Stimulated activated CD8-positive, alpha-beta memory T cell treated with anti-CD3 and anti-CD28 coated beads, Interleukin-4, amount 100 ng/mL, for 1 hour (primary cell): ENCODE measurements at places on chromosomes 4 and X.

- DNase-seq, result no peak
Measured at GRCh38 chrX:126836186-126836585, 16.7 kb downstream of the PRR32 start.

DNA sequence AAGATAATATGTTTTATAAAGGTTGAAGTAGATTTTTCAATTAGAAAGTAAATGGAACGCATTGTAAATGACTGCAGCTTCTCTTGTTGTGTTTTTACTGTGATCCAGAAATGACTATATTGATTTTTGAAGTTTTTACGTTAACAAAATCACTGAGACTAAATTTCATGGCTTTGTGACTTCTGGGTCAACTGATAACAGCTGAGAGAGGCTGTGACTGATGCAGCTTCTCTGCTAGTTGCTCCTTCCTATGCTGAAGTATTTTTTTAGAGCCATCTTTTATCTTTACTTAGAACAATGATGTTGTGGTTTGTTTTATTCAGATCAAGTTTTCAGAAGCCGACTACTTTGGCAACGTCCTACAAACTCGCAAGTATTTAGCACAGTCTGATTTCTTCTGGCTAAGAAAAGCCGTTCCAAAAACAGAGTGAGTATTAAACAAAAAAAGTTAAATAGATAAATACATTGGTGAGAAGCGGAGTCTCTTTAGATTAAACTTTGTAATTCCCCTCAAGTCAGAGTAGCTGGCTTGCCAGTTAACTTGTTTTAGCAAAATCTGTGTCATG, 94.7 kb upstream of the CBLL2 start:
- no peak for DNase-seq

DNA sequence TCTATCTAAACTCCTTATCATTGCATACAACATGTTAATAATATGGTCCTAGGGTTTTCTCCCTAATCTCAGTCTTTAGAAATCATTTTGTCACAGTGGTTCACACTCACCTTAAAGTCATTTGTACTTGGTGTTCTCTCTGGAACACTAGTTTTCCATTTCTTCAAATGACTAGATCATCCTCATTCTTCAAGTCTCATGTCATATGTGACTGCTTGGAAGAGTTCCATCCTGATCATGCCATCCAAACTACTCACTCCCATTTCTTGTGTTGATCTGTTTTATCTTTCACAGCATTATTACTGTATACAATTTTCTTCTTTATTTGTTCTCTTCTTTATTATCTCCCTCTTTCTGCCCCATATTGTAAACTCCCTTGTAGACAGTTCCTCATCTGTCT, 66.5 kb downstream of the HTR2C start:
- no peak for DNase-seq

DNA sequence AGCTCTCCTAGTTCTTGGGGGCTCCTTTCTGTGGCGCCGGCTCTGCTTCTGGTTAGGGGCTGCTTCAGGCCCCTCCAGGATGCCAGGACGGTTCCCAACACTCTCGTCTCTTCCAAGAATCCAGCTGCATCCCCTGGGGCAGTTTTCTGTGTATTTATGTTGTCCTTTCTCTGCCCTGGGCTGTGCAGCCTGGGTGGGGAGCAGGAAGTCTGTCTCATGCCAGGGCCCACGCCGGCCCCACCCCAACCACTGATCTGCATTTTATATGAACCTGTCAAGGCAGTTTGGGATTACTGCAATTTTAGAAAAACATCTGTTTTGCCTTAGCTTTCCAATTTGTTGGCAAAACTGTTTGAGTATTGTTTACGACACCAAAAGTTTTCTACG, 14.6 kb downstream of the CTBP1 start:
- no peak for DNase-seq

DNA sequence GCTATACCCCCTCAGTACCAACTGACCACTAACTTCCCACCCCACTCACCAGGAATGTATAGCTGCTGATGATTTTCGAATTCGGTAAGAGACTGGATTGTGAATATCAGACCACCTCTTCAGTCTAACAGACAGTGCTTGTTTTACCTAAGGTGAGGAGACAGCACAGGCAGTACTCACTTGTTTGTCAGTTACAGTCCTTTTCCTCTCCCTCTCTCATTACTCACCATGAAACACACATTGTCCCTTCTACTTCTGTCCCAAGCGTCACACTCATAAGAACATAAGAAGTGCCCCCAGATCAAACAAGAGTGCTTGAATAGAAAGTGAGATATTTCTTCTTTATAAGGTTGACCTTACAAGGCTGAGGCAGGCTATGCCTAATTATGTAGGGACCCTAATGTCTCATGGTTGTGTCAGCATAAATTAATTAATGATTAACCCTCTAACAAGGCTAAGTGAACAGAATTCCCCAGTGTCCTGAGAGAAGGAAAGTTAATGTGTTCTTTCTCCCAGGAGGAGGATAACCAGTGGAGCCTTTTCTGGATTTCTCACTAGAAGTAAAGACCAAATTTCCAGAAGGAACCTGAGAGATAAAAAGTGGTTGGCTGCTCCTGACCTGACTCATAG, 32.2 kb downstream of the ZCCHC12 start:
- no peak for DNase-seq

GRCh38 chr4:152937336-152938236, 1.5 kb downstream of the FHDC1 start:
- DNase-seq, result no peak

DNA sequence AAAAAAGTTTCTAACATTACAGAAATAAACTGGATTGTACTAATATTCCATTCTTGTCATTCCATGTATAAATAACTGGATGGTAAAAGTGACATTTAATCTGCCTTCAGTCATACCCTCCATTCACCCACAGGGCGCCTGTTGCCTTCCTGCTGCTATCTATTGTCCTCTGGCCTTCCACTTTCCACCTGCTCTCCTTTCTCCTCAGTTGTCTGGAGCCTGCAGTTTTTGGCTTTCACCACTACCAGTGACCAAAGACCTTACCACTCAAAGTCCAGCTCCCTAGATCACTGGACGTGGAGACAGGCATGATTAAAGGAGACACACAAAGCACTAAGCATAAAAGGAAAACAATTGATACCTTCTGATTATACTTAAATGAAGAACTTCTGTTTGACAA, 46.2 kb upstream of the NHS start:
- no peak for DNase-seq

DNA sequence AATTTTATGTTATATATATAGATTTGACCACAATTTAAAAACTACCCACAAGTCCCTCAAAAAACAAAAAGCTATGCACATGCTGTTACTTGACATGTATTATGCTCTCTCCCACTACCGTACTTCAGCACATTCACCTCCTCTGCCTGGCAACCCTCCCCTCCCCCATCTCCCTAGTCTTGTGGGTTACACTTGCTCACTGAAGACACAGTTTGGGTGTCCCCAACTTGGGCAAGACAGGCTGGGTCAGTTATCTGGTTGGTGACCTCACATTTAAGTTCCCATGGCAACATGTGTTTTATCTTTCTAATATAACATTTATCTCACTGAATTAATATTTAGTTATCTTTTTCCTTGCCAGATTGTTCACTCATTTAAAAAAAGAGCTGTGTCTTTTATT, 32.7 kb downstream of the SEC24D start:
- DNase-seq, result no peak

DNA sequence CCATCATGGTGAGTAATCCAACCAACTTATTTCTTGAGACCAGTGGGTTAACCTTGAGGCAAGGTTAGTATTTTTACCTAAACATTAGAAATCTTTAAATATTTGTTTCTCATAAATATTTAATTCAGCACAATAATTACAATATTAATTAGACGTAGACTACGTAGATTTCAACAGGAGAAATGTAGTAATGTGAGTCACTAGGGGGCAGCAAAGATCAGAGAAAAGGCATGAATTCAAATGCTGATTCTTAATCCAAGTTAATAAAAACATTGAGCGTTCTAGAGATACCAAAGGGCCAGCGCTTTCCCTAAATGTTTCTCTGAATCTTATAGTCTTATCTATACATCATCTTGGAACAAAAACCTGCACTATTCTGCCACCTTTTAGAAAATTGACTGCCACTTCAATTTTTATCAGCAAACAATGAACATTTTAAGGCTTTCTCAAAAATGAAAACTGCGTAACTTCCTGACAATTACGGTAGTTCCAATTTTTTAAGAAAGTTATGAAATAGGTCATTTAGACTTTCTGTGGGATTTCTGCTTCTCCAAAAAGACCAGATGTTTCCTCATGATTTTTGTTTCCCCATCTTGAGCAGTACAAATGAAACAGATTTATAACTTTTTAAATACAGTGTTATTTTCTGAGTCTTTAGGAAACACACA, 180.7 kb downstream of the GASK1B start:
- no peak for DNase-seq

GRCh38 chr4:138996090-138996489, 19.5 kb upstream of the NOCT start:
- no peak for DNase-seq

DNA sequence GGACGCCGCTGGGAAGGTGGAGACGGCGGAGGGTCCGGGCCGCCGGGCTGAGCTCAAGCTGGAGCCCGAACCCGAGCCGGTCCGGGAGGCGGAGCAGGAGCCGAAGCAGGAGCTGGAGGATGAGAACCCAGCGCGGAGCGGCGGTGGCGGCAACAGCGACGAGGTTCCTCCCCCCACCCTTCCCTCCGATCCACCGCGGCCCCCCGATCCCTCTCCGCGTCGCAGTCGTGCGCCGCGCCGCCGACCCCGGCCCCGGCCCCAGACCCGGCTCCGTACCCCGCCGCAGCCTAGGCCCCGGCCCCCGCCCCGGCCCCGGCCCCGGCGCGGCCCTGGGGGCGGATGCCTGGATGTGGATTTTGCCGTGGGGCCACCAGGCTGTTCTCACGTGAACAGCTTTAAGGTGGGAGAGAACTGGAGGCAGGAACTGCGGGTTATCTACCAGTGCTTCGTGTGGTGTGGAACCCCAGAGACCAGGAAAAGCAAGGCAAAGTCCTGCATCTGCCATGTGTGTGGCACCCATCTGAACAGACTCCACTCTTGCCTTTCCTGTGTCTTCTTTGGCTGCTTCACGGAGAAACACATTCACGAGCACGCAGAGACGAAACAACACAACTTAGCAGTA, 483 bp downstream of the USP27X start:
- DNase-seq, result no peak

- DNase-seq, result no peak
Measured at GRCh38 chr4:168998596-168998995, 11.5 kb downstream of the CBR4 start.

GRCh38 chrX:154526901-154527675, 11.1 kb upstream of the FAM3A start:
- DNase-seq, result no peak

GRCh38 chr4:81903212-81903611, 431.5 kb upstream of the RASGEF1B start:
- no peak for DNase-seq

DNA sequence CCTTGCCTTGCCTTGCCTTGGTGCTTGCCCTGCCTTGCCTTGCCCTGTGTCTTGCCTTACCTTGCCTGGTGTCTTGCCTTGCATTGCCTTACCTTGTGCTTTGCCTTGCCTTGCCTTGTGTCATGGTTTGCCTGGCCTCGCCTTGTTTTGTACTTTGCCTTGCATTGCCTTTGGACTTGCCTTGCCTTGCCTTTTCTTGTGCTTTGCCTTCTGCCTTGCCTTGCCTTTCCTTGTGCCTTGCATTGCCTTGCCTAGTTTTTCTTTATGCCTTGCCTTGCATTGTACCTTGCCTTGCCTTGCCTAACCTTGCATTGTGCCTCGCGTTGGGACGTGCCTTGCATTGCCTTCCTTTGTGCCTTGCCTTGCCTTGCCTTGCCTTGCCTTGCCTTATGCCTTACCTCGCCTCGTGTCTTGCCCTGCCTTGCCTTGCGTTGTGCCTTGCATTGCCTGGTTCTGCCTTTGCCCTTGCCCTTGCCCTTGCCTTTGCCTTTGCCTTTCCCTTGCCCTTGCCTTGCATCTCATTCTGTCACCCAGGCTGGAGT, 82.8 kb downstream of the TAB3 start:
- DNase-seq, result no peak

DNA sequence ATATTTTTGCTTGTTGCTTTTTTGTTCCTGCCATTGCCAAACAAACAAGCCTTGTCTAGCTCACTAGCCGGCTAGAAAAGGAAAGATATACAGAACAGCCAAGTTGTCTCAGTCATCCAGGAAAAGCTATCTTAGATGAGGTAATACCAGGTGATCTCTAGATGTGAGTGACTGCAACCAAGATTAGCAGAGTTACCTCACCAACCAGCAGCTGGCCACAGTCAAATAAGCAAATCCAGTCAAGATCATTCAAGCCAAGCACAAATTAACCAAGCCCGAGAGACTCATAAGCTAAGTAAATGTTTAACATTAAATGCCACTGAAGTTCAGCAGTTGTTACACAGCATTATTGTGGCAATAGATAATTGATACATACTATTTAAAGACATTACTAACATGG, 108.6 kb downstream of the CENPC start:
- DNase-seq, result no peak

DNA sequence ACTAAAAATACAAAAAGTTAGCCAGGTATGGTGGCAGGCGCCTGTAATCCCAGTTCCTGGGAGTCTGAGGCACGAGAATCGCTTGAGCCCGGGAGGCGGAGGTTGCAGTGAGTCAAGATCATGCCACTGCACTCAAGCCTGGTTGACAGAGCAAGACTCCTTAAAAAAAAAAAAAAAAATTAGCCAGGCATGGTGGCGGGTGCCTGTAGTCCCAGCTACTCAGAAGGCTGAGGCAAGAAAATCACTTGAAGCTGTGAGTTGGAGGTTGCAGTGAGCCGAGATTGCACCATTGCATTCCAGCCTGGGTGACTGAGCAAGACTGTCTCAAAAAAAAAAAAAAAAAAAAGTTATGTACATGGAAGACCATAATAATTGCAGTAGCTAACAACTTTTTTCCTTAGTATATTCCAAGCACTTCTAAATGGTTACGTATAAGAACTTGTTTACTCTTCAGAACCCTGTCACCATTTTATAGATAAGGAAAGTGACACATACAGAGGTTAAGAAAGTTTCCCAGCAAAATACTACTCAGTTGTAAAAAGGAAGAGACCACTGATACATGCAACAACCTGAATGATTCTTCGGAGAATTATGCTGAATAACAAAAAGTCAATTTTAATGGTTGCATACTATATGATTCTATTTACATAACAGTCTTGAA, 24.5 kb downstream of the RUFY3 start:
- no peak for DNase-seq

DNA sequence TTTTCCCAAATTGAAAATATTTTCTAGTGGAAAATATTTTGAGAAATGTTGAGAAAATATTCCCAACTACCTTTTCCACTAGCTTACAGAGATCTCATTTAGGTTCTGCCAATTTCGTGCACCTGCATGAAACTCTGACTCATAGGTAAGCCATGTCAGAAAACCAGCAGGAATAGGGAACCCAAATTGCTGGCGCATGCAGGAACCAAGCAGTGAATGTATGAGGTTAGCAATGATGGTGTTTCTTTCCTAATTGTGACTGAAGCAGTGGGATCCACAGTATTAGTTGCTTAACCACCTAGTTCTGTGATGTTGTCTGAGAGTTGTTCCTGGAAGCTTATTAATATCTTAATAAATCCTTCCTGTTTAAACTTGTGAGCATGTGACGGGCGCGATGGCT, 381.0 kb upstream of the TRAM1L1 start:
- no peak for DNase-seq

DNA sequence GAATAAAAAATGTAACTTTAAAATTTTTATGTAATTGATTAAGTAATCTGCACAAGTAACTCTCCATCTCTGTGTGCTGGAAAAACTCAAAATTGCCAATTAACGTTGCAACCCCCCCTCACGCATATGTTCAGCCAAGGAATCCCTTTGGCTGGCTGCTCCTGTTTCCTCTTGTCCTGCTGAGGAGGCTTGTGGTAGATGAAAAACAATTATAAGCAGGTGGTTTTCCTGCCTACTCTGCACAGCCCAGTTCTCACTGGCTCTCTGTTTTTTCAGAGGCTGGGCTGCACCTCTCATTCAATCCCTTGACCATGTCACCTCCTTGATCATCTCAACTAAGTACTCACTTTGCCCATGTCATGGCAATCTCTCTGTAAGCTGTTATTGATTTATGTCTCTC, 1068.4 kb downstream of the ARAP2 start:
- no peak for DNase-seq
